ENCODE measurements at places on chromosomes 13 and 19.

- DNase-seq = no peak
These were observed 87.3 kb upstream of the FBXL3 start for GRCh38 chr13:77114271-77114670.

DNA sequence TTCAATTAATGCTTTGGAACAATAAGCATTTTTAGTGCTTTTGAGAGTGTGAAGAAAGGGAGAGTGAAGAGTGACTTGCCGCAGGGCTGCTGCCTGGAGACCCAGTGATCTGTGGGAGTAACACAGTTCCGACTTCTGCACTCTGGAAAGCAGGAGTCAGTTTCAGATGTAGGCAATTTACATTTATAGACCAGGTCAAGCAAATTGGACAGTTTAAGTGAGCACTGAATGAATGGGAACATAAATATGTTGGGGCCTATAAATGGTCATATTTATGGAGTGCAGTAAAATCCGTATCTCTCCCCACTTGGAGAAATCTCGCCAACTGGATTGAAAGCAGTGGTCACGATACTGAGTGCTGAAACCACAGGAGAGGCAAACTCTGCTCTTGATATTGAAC is 9.4 kb upstream of the SHISA2 start:
- DNase-seq = no peak

DNA sequence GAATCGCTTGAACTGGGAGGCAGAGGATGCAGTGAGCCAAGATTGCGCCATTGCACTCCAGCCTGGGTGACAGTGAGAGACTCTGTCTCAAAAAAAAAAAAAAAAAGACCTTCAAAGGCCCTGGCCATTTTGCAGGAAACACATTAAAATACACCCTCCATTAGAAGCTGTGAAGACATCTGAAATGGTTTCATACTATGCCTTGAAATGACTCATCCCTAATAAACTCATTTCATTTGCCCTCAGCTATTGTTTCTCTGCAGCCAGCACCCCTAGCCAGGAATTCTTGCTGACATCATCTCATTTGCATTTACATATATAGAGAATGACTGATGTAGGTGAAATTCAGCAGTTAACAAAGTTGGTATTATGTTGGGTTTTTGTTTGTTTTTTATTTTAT is 8.7 kb downstream of the EML2 start:
- DNase-seq = no peak

DNA sequence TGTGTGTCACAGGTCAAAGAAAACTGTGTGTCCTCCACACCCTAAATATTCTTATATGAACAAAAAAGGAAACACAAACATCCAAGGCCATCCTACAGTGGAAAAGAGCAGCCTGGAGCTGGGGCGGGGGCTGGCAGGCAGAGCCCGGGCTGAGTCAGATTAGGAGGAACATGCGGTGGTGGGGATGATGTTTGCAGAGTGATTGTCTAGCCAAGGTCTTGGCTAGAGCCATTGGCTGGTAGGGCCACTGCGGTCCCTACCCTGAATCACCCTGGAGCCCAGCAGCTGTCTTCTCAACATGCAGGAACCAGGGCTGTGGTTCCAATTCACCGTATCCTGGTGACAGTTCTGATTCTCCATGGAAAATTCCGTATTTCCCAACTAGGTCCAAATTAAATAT is 439.5 kb downstream of the FGF9 start:
- peak; percentile 87 for DNase-seq

GRCh38 chr19:30449078-30449590 is 77.0 kb downstream of the ZNF536 start:
- no peak for DNase-seq

- no peak for DNase-seq
These were observed 33.1 kb downstream of the CAPN12 start for GRCh38 chr19:38710928-38711725.

- no peak for DNase-seq
These were observed 6.4 kb downstream of the FLT1 start for GRCh38 chr13:28488376-28489005.

- peak; percentile 73 for DNase-seq
These were observed 114.3 kb upstream of the SERP2 start for GRCh38 chr13:44259045-44260027.

- DNase-seq = no peak
These were observed 265.4 kb downstream of the DCT start for GRCh38 chr13:94214121-94214520.

DNA sequence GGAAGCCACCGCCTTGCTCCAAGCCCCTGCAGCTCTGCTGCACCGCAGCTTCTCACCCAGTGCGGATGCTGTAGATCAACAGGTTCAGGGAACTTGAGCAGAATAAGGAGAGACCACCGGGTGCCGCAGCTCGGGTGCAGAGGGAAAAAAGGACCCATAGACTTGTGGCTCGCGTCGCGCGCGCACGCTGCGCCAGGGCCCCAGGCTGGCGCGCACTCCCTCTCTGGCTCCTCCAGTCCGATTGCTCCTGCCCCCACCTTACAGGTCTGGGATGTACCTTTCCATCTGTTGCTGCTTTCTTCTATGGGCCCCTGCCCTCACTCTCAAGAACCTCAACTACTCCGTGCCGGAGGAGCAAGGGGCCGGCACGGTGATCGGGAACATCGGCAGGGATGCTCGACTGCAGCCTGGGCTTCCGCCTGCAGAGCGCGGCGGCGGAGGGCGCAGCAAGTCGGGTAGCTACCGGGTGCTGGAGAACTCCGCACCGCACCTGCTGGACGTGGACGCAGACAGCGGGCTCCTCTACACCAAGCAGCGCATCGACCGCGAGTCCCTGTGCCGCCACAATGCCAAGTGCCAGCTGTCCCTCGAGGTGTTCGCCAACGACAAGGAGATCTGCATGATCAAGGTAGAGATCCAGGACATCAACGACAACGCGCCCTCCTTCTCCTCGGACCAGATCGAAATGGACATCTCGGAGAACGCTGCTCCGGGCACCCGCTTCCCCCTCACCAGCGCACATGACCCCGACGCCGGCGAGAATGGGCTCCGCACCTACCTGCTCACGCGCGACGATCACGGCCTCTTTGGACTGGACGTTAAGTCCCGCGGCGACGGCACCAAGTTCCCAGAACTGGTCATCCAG is 964 bp downstream of the PCDH17 start:
- peak; percentile 71 for DNase-seq
